Left hindlimb (tissue), 1 donor: ENCODE measurements at places on chromosomes 3 and 15.
A peak's percentile ranks its signal among the peaks of the same experiment; 100 is the strongest.

GRCh38 chr3:171168086-171168485, 141.6 kb upstream of the SLC2A2 start:
- DNase-seq = no peak

DNA sequence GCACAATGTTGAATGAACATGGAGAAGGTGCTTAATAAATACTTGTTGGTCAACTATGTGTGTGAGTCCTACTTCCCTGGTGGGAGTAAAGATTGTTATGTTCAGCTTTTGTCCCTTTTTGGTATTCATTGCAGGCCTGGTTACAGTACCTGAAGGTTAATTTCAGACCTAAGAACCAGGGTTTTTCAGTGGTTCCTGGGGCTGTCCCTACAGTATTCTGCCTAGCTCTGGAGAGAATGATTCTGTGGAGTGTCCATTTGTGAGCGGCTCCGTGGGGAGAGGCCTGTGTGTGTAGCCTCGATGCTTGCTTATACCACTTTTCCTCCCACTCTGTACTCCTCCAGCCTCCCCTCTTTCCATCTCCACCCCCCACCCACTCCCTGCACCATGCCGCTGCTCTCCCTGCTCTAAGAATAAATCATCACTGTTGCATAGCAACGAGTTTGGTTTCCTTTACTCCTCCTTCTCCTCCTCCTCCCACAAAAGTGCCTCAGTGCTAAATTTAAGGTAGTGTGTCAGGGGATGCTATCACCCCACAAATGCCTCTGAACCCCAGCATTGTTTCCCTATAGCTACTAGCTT, 150.6 kb upstream of the ROPN1 start:
- DNase-seq = no peak

GRCh38 chr3:30847592-30847991, 46.9 kb downstream of the GADL1 start:
- peak; percentile 35 for DNase-seq

GRCh38 chr15:62369454-62369853, 204.4 kb upstream of the C2CD4B start:
- DNase-seq = no peak

DNA sequence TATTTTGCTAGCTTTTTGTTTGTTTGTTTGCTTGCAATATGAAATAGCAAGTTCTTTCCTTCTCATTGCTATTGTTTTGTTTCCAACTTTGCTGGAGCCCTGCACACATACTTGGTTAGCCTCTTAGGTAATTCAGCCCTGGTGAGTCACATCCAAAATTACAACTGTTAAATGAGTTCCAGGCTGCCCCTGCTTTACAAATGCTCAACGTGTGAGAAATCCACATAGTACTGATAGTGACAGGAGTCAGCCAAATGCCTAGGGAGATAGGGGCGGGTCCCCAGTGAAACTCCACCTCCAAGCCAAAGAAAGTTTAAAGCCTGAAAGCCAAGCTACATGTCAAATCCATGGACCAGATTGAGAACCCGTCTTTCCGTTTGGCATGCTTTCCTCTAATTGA, 81.3 kb upstream of the RNF7 start:
- no peak for DNase-seq

DNA sequence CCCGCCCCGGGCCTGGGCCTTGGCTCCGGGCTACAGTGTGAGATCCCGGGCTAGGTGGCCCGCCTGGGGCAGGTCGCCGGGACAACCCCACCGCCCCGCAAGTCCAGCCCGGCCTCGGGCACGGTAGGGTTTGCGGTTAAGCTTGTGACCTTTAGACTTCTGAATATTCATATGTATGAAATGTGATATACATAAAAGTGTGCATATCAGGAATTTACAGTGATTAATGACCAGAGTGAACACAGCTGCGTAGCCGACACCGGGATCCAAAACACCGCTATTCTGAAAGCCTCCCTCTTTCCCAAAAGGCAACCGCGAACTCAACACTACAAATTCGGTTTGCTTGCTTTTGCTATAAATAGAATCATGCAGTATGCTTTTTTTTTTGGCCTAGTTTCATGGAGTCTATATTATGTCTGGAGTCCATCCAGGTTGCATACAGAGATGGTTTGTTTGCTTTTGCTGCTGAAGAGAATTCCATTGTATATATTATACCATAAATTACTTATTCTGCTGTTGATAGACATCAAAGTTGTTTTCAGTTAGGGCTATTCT, 636 bp upstream of the SNRPA1 start:
- DNase-seq = no peak

GRCh38 chr3:51940648-51941462, 849 bp downstream of the RRP9 start:
- DNase-seq = no peak

DNA sequence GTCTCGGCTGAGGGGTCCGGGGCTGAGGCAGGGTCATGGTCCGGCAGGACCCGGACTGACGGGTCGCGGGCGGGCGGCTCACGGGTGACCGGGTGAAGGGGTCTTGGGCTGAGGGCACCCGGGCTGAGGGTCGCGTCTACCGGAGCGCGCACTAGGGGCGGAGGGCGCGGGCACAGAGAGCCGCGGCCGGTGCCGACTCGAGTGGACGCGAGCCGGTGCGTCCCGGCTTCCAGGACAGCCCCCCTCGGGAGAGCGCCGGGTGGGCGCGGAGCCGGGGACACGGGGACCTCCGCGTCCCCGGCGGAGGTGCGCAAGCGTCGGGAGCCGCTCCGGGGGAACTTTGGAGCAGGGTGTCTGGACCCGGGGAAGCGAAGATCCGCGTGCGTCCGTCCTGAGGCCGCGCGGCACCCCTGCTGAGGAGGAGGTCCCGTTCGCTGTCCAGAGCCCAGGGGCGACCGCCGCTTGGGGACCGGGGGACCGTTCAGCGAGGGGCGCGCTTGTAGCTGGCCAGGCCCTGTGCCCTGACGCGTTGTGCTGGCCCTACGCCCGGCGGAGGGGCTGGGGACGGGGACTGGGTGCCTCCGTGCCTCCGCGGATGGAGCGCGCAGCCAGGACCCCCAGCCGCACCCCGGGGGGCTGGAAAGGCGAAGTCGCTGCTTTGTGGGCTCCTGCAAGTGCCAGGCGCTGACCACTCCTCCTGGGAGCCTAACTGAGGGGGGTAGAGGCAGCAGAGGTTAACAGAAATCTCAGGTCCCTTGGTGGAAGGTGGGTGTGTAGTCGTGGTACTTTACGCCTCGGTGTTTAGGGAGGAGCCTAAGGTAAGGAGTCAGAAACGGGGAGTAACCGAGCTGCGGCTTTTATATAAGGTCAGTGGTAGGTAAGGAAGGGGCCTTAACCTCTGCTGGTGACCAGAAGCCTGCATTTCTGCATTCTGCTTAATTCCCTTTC, at the start of gene PPARG:
Gene PPARG, plus strand, starts transcription at position 889 of the 948 bp plus-strand sequence. CDS start 90,642 bp downstream, outside the sequence.
- DNase-seq = peak; percentile 41

DNA sequence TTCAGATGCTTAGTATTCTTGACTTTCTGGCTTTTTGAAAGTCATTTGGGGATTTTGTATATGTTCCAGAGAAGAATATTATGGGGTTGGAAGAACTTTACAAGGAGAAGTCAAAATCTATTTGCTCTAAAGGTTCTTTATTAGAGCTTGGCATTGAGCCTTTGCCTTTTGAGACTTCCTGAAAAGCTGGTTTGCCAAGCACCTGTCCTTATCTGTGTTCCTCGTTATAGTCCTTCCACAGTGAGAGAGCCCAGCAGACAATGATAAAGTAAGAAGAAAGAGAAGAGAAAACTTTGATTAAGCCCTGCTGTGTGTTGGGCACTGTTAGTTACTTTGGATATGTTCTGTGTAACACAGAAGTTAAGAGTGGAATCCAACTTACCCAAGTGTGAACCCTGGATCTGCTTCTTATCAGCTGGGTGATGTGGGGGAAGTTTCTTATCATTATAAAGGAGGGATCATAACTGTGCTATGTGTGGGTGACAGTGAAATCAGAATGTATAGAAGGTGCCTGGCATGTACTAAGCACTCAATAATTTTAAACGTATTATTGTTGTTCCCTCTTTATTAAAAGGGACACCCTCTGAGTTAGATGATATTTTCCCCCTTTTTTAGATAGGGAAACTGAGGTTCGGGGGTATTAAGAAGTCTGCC, 44.3 kb upstream of the POLR2M start:
- no peak for DNase-seq

DNA sequence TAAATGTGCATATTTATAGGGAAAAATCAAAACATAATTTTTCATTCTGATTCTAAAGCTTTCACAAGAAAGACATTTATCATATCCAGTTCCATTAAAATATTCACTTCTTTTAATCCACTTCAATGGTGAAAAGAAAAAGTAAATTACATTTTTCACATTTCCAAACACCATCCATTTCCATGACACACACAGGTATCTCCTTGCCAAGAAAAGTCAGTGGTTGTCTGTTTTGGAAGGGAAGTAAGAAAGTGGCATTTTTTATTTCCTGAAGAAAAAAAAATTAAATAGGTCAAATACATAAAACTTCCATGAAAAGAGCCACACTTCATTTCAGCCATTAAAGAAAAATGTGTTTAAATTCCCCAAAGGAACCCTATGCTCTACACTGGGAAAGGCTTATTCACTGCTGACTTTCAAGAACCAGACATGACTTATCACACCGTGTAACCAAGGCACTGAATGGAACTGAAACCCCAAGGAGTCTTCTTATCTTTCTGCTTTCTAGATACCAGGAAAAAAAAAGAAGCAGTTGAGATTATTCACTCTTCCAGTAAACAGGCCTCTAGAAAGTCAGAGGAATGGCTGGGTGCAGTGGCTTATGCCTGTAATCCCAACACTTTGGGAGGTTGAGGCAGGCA, 44.5 kb downstream of the OSBPL10 start:
- no peak for DNase-seq

GRCh38 chr3:194857469-194858113, 171.9 kb downstream of the FAM43A start:
- no peak for DNase-seq

DNA sequence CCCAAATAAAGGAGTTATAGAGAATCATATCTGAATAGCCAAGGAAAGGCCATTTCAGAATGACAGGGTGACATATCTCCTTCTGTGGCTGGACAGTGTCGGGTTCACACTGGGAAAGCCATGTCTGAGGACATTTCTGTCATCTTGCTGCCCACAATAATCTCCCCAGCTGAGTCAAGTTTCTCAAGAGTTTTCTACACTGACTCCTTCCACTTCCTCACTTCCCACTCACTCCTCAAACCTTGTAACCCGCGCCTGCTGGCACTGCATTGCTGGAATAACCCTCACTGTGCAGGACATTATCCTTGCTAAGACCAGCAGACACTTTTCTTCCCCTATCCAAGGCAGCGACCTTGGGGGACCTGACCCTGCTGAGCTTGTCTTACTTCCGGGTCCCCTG, 5.3 kb upstream of the INSYN1 start:
- DNase-seq = no peak

DNA sequence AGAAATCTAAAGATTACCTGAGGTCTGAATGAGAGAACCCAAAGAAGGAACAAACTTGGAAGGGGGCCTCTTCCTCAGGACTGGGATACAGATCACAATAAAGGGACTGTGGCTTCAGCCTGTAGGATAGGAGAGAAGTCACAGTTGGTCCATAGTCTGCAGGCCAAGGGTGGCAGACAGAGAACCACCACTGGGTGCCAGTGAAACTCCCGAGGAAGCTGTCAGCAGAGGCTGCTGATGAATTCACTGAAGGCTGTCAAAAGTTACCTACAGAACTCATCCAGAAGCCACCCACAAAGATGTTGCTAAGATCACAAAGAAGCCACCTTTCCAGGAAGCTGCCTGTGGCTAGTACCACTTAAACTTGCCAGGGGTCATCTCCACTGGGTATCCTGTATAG, 78.5 kb downstream of the TMCO5A start:
- DNase-seq = no peak

DNA sequence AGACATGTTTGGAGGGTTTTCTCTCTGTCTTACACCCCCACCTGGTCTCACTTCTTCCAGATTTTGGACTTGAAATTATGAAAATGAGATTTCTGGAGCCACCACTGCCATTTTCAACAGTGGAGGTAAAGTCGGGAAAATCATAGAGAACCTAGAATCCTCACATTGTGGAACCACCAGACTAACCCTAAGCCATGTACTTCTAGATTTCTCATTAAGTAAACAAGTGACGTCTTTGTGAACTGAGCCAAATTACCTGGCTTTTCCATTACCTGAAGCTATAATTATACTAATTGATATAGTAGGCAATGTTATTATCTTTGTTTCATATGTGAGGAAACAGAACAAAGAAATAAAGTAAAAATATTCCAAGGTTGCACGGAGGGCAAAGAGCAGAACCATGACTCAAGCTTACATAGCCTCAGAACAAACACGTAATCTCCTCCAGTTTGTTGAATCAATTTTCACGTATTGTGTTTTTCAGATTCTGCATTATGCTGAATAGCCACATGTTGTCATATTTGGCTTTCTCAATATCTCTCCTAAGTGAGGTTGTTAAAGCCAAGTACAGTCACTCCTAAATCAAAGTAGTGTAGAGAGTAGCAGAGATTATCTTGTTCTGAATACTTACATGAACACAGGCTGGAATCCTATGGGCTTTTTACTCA, 101.3 kb upstream of the CMC1 start:
- no peak for DNase-seq

- DNase-seq = no peak
These were observed 979.6 kb upstream of the NR2F2 start for GRCh38 chr15:95350908-95351307.

- no peak for DNase-seq
These were observed 7.3 kb downstream of the FAM131A start for GRCh38 chr3:184344579-184345316.

DNA sequence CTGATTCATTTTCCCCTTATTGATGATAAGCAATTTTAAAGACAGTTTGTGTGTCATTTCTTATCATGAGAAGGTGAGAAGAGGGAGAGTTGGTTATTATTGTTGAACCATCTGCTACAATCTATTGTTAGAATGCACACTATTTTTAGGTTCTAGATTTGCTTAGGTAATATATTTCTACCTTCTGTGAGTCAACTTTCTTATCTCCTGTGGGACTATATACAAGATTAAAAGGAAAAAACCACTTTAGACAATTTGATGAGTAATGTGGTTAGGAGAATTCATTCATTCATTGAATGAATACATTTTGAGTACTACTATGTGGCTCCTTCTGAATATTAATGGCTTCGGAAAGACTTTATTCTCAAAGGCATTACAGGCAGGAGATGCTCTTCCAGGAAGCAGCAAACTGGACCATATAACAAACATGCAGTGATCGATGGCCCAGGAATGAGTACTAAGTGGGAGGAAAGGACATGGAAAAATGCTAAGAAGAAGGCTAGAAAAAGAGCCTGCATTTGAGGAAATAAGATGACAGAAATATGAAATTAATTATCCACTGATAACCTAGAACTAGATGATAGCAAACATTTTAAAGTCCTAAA, 22.4 kb downstream of the SPTSSB start:
- no peak for DNase-seq

- no peak for DNase-seq
These were observed 192.0 kb upstream of the TPRG1 start for GRCh38 chr3:188979669-188980310.

- DNase-seq = no peak
These were observed 29.7 kb downstream of the SAXO2 start for GRCh38 chr15:82292271-82292670.
